ENCODE measurements at places on chromosomes 7 and 10.

DNA sequence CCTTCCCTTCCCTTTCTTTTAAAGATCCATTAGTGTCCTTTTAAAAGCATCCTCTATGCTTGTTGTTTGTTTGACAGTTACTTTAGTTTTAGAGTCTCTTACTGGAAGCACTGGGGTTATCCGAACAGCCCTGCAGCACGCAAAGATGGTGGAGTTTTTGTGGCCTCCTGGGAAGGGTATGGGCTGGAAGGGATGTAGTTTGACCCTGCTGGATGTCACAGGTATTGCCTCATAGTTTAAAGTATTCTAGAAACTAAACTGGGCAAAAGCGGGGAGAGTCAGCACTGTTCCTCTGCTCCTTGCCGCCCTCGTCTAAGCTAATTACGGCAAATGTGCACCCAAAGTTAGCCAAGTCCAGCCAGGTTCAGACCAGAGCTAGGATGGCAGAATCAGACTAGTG is 35.8 kb upstream of the GNAI1 start:
- DNase-seq = no peak

- DNase-seq = peak; percentile 18
Measured at GRCh38 chr10:89738551-89739209, 37.3 kb downstream of the KIF20B start.

- no peak for DNase-seq
Measured at GRCh38 chr7:148763622-148764021, 64.9 kb downstream of the CUL1 start.

DNA sequence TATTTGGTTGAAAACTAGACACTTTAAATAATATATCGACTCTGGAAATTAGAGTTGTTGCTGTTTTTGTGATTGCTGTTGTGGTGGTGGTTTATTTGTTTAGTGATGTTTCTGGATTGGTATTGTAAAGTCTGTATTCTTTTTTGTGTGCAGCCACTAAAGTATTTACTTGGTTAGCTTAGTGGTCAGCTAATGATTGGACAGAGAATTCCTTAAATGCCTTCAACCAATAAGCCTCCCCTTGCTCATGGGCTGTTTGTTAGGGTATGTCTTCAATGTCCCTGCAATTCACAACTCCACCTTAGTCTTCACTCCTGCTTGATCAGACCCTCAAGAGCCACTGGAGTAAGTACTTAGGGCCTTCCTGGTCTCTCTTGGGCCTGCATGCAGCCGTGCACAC is 71.0 kb downstream of the PAXIP1 start:
- DNase-seq = no peak

- DNase-seq = no peak
Measured at GRCh38 chr7:441684-442421, 77.8 kb downstream of the PDGFA start.

DNA sequence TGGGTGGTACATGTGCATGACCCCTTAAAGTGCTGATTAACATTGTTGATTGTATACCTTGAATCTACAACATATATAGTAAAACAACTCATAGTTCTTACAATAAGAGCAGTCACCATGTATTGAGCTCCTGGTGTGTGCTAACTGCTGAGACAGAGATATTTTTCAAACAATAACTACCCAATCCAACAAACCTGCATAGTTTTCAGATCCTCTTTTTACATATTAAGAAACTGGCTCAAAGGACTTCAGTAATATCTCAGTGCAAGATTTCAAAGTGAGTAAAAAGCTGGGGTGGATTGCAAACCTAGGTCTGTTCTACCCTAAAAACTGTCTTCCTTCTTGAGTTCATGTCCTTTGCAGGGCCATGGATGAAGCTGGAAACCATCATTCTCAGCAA is 272.2 kb downstream of the SNX13 start:
- DNase-seq = no peak

- DNase-seq = no peak
Measured at GRCh38 chr10:4786043-4786839, 39.8 kb upstream of the AKR1E2 start.

DNA sequence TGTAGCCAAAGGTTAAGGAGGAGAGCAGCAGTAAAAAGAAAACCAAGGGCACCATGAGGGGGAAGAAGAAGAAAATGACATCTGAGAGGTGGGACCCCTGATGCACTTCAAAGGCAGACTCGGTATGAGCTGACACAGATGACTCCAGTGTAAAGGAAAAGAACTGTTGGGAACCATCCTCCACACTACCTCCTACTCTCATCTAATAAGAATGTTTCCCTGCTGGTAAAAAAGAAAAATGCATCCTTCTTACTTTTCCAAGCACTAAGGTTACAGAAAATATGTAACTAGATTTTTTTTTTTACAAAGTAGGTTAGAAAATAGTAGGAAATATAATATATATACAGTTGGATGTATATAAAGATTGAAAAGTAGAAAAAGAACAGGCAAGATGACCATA is 16.9 kb downstream of the TAS2R41 start:
- DNase-seq = no peak

GRCh38 chr7:44463169-44463808 is 27.2 kb downstream of the NUDCD3 start:
- no peak for DNase-seq

GRCh38 chr7:28126410-28127041 is 54.1 kb downstream of the JAZF1 start:
- no peak for DNase-seq

DNA sequence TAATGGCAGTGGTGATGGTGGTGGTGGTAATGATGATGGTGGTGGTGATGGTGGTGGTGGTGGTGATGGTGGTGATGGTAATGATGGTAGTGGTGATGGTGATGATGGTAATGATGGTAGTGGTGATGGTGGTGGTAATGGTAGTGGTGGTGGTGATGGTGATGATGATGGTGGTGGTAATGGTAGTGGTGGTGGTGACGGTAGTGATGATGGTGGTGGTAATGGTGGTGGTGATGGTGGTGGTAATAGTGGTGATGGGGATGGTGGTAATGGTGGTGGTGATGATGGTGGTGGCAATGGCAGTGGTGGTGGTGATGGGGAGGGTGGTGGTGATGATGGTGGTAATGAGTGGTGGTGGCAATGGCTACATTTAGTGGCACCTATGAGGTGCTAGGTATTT is 105.7 kb downstream of the GRK5 start:
- DNase-seq = no peak

DNA sequence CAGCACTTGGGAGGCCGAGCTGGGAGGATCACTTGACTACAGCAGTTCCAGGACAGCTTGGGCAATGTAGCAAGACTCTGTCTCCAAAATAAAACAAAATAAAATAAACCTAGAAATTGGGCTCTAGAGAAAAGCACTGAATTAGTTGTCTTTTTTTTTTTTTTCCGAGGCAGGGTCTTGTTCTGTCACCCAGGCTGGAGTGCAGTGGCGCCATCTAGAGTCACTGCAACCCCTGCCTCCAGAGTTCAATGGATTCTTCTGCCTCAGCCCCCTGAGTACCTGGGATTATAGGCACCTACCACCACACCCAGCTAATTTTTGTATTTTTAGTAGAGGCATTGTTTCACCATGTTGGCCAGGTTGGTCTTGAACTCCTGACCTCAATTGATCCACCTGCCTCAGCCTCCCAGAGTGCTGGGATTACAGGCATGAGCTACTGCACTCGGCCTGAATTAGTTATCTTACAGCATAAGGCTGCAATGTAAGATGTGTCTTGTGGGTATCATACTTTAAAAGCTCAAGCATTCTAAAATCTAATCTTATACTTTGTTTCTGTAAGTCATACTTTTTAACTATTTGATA is 12.8 kb downstream of the MEIG1 start:
- peak; percentile 36 for DNase-seq

- DNase-seq = no peak
Measured at GRCh38 chr7:14047709-14048399, 58.4 kb upstream of the ETV1 start.

GRCh38 chr7:146285418-146285817 is 168.8 kb downstream of the CNTNAP2 start:
- DNase-seq = no peak

DNA sequence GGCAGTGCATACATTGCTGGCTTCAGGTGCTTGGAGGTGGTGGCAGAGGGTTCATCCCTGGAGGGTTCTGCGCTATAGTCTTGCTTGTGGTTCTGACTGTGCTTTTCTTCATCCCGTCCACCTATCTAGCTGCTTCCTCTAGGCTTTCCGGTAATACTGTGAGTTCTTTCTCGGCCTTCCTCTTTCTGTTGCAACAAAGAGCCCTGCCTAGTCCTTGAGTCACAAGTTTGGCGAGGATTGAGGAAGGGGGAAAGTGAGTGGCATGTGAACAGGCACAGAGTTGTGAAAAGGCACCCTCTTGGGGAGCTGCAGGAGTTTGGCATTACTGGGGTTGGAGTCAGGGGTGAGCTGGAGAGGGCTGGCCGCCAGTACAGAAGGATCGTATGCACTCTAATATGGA is 123.0 kb downstream of the SH2D4B start:
- no peak for DNase-seq

DNA sequence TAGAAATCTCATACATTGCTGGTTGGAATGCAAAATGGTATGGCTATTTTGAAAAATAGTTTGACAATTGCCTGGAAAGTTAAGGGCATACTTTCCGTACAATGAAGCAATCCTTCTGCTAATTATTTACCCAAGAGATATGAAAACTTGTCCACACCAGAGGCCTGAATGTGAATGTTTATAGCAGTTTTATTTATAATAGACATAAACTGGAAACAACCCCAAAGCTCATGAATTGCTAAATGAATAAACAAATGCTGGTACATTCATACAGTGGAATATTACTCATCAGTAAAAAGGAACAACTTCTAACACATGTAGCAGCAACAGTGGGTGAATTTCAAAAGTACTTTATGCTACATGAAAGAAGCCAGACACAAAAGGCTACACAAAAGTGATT is 42.7 kb downstream of the MMRN2 start:
- DNase-seq = no peak

DNA sequence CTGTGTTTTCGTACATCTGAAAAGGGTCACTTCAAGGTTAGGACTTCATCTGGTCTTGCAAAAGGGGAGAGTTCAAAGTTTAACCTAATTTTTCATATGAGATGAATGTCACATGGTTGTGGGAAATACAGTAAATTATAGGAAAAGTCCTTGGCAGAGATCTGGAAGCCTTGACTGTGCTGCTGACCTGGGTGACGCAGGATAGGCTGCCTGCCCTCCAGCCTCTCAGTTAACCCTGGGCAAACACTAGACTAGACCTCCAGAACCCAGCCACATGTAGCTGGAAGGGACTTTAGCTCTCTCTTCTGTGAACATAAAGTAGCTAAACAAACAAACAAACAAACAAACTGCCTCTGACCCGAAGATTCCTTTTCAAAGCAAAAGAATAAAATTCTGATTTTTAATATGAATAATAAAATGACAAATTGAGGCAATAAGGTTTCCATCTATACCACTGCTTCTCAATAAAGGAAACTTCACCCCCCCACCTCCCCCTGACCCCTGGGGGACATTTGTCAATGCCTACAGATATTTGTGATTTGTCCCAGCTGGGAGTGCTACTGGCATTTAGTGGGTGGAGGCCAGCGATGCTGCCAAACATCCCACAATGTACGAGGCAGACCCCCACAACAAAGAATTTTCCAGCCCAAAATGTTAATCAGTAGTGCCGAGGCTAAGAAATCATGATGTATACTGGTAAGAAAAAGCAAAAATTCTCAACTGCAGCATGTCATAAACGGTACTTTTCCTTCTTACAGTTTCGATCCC is 75.2 kb upstream of the PRR15 start:
- DNase-seq = no peak

GRCh38 chr10:47255033-47255813 is 44.8 kb upstream of the GDF10 start:
- DNase-seq = no peak

- DNase-seq = peak; percentile 73
Measured at GRCh38 chr10:86960003-86960862, 1.8 kb downstream of the SNCG start.

GRCh38 chr10:1142596-1142995 is 86.4 kb downstream of the WDR37 start:
- no peak for DNase-seq

- no peak for DNase-seq
Measured at GRCh38 chr10:25061711-25062449, 45.5 kb downstream of the THNSL1 start.

GRCh38 chr10:80410578-80411145 is 2.3 kb downstream of the PRXL2A start:
- no peak for DNase-seq

DNA sequence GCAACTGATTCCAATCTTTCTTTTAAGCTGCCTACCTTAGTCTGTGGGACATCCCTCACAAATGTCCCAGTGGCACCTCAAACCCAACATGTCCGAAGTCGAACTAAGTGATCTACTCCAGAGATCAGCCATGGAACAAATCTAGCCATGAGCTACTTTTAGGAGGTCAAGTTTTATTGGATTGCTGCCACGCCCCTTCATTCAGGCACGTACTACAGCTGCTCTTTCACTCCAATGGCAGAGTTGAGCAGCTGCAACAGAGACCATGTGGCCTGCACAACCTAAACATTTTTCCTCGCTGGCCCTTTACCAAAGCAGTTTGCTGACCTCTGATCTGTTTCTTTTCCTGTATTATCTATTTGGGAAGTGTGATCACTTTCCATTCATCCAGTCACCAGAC is 192.4 kb upstream of the CDCA7L start:
- no peak for DNase-seq

DNA sequence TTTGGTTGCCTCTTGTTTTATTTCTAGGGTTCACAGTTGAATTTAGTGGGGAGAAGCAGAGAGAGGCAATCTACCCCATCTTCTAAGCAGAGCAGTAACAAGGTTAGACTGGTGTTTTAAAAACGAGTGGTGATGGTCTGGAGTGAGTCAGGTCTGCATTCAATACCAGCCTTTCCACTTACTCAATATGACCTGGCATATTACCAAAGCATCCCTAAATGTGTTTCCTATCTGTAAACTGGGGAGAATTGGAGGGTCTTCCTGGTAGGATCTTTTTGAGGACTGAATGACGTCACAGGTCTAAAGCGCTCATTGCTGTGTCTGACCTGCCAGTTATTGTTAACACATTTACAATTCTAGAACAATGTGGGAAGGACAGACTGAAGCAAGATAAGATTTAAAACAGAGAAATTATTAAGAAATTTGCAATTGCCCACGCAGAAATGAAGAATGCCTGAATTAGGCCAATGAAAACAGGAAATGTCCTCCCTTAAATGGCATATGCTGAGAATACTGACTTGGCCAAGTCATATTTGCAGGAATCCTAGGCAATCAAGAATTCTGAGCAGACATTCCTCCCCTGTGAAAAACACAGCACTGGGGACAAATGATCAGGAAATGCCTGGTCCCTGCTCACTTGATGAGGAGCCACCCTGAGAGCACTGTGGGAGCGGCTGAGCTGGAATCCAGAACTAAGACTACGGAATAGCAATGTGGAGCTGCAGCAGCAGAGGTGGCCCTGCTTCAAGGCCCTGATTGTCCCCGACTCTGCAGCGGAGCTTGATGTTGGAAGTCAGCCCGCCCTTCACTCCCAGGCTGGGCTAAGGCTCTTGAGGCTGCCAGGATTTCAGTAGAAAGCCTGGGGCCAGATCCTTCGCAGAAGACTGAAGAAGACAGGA is 184.5 kb upstream of the CXCL12 start:
- DNase-seq = no peak

GRCh38 chr10:92238586-92239098 is 52.2 kb downstream of the CPEB3 start:
- DNase-seq = no peak
